ENCODE measurements at places on chromosomes 12 and 14.

- DNase-seq = no peak
Measured at GRCh38 chr14:74922752-74923401, at the start of gene RPS6KL1. RPS6KL1 (minus strand) TSS chr14:74923260; CDS start chr14:74921541, 1,719 bp downstream.

GRCh38 chr14:97106166-97106565 is 309.0 kb downstream of the VRK1 start:
- DNase-seq = no peak

DNA sequence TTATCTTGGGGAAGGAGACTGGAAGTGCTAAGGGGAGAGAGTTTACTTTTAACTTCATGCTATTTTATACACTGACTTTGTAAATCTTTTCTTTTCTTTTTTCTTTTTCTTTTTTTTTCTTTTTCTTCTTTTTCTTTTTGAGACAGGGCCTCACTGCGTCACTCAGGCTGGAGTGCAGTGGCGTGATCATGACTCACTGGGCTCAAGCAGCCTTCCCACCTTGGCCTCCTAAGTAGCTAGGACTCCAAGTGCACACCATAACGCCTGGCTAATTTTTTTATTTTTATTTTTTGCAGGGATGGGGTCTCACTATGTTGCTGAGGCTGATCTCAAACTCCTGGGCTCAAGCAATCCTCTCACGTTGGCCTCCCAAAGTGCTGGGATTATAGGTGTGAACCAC is 294.6 kb upstream of the PRICKLE1 start:
- DNase-seq = no peak

DNA sequence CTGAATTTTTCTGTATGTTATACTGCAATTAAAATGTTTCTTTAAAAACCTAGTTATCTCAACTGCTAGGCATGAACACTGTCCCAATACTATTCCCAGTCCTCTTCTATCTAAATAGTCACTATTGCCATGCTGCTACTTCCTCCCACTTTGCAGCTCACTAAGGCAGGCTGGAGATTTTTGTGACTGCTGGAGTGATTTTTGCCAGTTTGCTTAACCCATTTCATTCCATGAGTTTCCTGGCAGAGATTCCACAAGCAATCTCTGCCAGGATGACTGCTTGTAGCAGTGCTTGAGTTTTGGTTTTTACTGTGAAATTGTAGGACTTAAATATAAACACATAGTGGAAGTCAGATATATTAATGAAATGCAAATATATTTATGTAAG is 80.8 kb downstream of the BHLHE41 start:
- DNase-seq = no peak

All from stimulated activated CD4-positive, alpha-beta T cell treated with anti-CD3 and anti-CD28 coated beads, Interleukin-1b, Interleukin-23, amount 100 ng/mL, for 1 hour (primary cell).